ENCODE measurements at places on chromosomes 16 and 17.

DNA sequence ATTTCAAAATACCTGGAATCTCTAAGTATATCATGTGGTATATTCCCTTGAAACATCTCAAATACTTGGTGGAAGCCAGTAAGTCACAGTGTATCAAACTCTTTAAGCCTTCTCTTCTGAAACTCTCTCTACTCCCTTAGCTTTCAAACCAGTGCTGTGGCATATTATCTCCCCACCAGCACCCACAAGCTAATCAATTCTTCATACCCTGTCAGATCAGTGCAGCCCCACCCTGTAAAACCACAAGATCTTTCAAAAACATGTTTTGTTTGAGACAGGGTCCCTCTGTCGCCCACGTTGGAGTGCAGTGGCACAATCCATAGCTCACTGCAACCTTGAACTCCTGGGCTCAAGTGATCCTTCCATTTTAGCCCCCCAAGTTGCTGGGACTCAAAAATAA lies 91.6 kb upstream of the C17orf78 start:
- no peaks in the 10 kb centered on the region for H3K36me3 ChIP-seq
- no peaks in the 10 kb centered on the region for H3K27me3 ChIP-seq
- H3K4me1 ChIP-seq = no peaks in the 10 kb centered on the region
- H3K4me3 ChIP-seq = no peak overlapping the region
- no peak overlapping the region for H3K27ac ChIP-seq

- no peak overlapping the region for H3K4me3 ChIP-seq
- no peaks in the 10 kb centered on the region for H3K36me3 ChIP-seq
- H3K27me3 ChIP-seq = no peaks in the 10 kb centered on the region
- H3K27ac ChIP-seq = no peak overlapping the region
Observed at GRCh38 chr17:57927048-57927723, 28.0 kb downstream of the CUEDC1 start.

GRCh38 chr17:61335845-61336655 lies 63.6 kb upstream of the TBX2 start:
- H3K27ac ChIP-seq = peak overlapping the region; percentile 51
- no peak overlapping the region for H3K4me3 ChIP-seq
- no peaks in the 10 kb centered on the region for H3K27me3 ChIP-seq
- no peak for DNase-seq
- H3K4me1 ChIP-seq = peaks cover 59% of the 10 kb centered on the region

GRCh38 chr16:54648575-54648974 lies 282.1 kb upstream of the IRX5 start:
- no peak overlapping the region for H3K4me3 ChIP-seq
- no peak for DNase-seq

- no peak for DNase-seq
- no peaks in the 10 kb centered on the region for H3K36me3 ChIP-seq
- H3K27me3 ChIP-seq = no peaks in the 10 kb centered on the region
- H3K4me1 ChIP-seq = no peaks in the 10 kb centered on the region
Observed at GRCh38 chr16:66562986-66563385, 3.3 kb upstream of the CMTM1 start.

DNA sequence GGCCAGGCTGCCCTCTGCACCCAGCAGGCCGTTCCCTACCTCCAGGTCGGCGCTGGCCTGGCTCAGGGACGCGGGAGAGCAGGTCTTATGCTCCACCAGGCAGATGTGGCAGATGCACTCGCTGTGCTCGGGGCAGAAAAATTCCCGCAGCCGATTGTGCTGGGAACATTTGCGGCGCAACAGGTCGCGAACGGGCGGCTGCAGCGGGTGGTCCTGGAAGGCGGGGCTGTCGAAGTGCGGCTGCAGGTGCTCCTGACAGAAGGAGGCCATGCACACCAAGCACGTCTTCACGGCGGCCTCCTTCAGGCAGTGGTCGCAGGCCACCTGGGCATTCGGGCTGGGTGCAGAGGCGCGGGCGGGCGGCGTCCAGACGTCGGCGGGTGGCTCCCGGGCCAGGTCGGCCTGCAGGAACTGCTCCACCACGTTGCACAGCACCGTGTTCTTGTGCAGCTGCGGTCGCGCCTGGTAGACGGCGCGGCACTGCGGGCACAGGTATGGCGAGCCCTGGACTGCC lies 439 bp downstream of the TRIM25 start:
- peak overlapping the region; percentile 86 for H3K27ac ChIP-seq
- H3K4me3 ChIP-seq = peak overlapping the region; percentile 88
- DNase-seq = no peak
- H3K27me3 ChIP-seq = no peaks in the 10 kb centered on the region
- H3K36me3 ChIP-seq = peaks cover 3% of the 10 kb centered on the region

DNA sequence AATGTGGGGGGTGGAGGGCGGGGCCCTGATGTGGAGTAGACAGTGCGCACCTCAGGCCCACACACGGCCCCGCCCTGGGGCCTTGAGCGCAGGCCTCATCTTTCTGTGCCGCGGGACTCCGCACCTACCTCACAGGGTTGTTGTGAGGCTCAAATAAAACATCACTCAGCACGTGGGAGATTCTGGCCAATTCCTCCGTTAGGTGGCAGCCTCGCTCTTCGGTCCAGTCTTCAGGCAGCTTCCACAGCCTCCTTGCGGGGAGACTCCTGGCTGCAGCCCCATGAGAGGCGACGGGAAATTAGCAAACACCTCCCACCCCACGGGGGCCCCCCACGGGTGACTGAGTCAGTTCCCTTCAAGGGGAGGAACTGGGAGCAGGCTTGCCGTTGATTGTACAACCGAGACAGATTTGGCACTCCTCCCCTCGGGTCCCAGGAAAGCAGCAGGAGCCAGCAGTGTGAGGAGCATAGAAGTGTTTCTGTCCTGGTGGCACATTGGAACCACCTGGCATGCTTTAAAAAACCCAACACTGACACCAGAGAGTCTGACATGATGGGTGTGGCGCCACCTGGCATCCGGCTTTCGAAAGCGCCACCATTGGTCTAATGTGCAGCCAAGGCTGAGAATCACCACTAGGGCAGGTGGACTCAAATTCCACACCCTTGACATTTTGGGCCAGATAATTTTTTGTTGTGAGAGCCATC lies 7.6 kb downstream of the MRM1 start:
- H3K4me3 ChIP-seq = no peak overlapping the region
- H3K36me3 ChIP-seq = no peaks in the 10 kb centered on the region
- H3K27ac ChIP-seq = no peak overlapping the region

GRCh38 chr17:35743626-35744328 lies 9.3 kb downstream of the GAS2L2 start:
- no peak for DNase-seq
- H3K4me3 ChIP-seq = no peak overlapping the region
- H3K27me3 ChIP-seq = no peaks in the 10 kb centered on the region

GRCh38 chr17:60301649-60302048 lies 90.3 kb downstream of the USP32 start:
- no peak overlapping the region for H3K4me3 ChIP-seq
- H3K27ac ChIP-seq = no peak overlapping the region
- DNase-seq = no peak

- no peaks in the 10 kb centered on the region for H3K4me1 ChIP-seq
- no peak for DNase-seq
Observed at GRCh38 chr16:28010671-28011070, 52.8 kb downstream of the GSG1L start.

GRCh38 chr17:68199837-68200688 lies 47.8 kb upstream of the AMZ2 start:
- peaks cover 6% of the 10 kb centered on the region for H3K27me3 ChIP-seq
- no peaks in the 10 kb centered on the region for H3K36me3 ChIP-seq
- peaks cover 31% of the 10 kb centered on the region for H3K4me1 ChIP-seq
- DNase-seq = no peak

DNA sequence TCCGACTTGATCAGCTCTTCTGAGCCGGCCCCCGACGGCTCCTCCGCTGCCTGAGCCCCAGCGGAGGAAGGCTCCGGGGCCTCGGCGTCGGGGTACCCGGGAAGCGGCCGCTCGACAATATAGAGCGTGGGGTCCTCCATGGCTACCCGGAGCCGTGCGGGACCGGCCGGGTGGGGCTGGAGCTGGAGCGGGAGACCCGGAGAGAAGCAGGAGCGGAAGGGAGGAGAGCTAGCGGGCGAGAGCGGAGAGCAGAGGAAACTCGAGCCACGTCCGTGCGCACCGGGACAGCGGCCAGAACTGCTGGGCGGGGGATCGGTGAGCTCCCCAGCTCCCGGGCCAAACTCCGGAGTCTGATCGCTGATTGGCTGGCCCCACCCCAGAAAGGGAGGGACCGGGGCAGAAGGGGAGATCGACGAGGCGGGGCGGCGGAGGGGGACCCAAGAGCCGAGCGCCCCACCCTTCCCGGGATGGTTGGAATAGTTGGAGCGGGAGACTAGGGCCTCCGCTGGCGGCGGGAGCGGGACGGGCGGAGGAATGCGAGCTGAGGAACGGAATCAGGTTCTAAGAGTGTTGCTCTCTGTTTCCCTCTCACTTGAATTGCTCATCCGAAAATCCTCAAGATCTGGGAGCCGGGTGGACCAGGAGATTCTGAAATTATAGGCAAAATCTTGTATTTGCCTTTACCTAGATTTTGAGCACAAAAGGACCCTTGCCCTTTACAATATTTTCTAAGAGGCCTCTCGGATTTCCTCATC lies at the start of gene CAVIN1:
TSS of gene CAVIN1 (minus strand) at position 299 of the 755 bp plus-strand sequence. CDS start at position 140, 159 bp downstream.
- H3K4me1 ChIP-seq = peaks cover 44% of the 10 kb centered on the region
- H3K27ac ChIP-seq = peak within 1 kb of the TSS; percentile 100
- DNase-seq = peak; percentile 96
- peak within 1 kb of the TSS; percentile 100 for H3K4me3 ChIP-seq
- no peaks in the 10 kb centered on the region for H3K36me3 ChIP-seq
- no peaks in the 10 kb centered on the region for H3K27me3 ChIP-seq

DNA sequence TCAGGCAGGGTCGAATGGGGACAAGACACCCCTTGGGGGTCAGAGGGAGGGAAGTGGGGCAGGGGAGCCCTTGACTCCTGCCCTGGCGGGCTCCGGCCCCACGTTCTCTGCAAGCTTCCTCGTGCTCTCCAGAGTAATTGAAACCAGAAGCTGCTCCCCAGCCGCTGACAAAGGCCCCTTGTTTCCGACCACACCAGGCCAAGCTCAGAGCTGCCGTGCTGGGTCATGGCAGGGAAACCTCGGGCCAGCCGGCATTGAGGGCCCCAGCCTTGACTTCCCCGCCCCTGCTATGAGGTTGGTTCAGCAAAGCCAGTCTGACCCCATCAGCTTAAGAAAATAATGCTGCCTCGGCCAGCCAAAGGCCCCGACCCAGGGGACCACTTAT lies 43.3 kb downstream of the TIMM22 start:
- H3K27me3 ChIP-seq = no peaks in the 10 kb centered on the region
- H3K27ac ChIP-seq = no peak overlapping the region
- peaks cover 12% of the 10 kb centered on the region for H3K36me3 ChIP-seq
- H3K4me3 ChIP-seq = peak overlapping the region; percentile 12

DNA sequence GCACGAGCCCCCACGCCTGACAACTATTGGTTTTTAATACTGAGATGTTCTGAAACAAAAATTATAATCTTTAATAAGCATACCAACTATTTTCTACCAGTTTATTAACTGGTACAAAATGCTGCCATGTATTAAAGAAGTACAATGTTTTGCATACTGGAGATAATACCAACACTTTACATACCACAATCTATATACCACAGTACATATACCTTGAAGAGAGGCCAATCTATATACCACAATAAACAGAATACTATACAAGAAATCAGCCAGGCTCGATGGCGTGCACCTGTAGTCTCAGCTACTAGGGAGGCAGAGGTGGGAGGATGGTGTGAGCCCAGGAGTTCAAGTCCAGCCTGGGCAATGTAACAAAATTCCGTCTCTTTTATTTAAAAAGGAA lies 9.9 kb downstream of the GPATCH8 start:
- H3K4me1 ChIP-seq = no peaks in the 10 kb centered on the region
- no peaks in the 10 kb centered on the region for H3K27me3 ChIP-seq
- peaks cover 3% of the 10 kb centered on the region for H3K36me3 ChIP-seq
- H3K4me3 ChIP-seq = no peak overlapping the region
- no peak for DNase-seq

GRCh38 chr17:16211590-16211989 lies 3.7 kb downstream of the NCOR1 start:
- no peak for DNase-seq
- H3K36me3 ChIP-seq = no peaks in the 10 kb centered on the region
- H3K4me3 ChIP-seq = no peak overlapping the region
- H3K27me3 ChIP-seq = no peaks in the 10 kb centered on the region

DNA sequence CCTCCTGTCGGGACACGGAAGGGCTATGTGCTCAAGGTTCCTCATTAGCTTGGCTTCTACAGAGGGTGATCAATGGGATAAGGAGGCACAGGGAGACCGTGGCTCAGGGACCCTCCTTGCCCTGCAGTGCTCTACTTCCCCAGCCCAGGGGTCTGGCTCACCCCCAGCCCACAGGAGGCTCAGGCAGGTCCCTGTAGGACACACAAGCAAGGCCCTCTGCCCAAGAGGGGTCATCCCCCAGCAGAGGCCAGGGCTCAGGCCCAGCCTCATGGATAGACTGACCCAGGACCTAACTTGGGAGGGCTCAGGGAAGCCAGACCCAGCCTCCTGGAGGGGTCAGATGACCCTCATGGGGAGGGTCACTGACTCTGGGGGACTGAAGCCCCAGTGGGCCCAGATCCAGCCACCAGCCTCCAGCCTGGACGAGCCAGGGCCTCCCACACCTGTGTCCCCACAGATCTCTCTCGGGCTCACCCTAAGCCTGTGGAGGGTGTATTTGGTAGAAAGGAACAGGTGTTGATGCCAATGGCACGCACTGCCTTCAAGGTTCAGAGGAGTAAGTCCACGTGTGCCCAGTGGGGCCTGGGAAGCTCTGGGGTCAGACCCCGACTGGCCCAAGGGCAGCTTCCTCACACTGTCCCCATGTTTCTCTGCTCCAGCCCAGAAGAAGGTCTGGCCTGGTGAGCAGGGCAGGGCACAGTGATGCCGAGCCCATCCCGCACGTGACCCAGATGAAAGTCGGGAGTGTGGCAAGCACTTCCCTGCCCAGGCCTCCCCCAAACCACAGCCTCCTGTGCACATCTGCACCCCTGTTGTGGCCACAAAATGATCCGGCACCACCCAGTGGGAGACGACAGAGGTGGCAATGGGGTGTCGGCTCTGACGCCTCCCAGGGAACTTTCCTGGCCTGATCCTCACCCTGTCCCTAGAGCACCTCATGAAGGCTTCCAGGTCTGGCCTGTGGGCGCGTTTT lies 10.9 kb upstream of the KRTAP17-1 start:
- H3K27me3 ChIP-seq = no peaks in the 10 kb centered on the region
- no peak overlapping the region for H3K4me3 ChIP-seq
- no peaks in the 10 kb centered on the region for H3K4me1 ChIP-seq
- DNase-seq = no peak
- H3K36me3 ChIP-seq = no peaks in the 10 kb centered on the region
- no peak overlapping the region for H3K27ac ChIP-seq

DNA sequence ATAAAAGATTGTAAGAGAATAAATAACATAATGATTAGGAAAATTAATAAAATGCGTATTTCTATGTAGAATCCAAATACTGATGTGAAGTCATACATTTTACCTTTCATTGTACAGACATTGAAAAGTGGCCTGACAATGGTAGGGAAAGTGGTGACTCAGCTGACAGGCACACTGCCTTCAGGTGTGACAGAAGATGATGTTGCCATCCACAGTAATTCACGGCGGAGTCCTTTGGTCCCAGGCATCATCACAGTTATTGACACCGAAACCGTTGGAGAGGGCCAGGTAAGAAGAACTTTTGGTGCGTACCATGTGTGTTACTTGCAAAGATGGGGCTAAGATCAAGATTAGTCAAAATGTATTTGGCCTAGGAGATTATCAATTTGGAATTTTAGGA lies 232.8 kb downstream of the BCAS3 start:
- no peaks in the 10 kb centered on the region for H3K27me3 ChIP-seq
- H3K4me1 ChIP-seq = no peaks in the 10 kb centered on the region
- H3K4me3 ChIP-seq = no peak overlapping the region
- no peak overlapping the region for H3K27ac ChIP-seq

GRCh38 chr17:1783834-1784611 lies 22.2 kb downstream of the SERPINF1 start:
- no peaks in the 10 kb centered on the region for H3K36me3 ChIP-seq
- H3K27ac ChIP-seq = peak overlapping the region; percentile 73
- peak overlapping the region; percentile 10 for H3K4me3 ChIP-seq
- peaks cover 84% of the 10 kb centered on the region for H3K4me1 ChIP-seq
- H3K27me3 ChIP-seq = no peaks in the 10 kb centered on the region

All from thoracic aorta (tissue), 2 donors.